ENCODE measurements at places on chromosomes 7 and 10.

GRCh38 chr10:31912289-31912688, 16.3 kb downstream of the ARHGAP12 start:
- DNase-seq: no peak

DNA sequence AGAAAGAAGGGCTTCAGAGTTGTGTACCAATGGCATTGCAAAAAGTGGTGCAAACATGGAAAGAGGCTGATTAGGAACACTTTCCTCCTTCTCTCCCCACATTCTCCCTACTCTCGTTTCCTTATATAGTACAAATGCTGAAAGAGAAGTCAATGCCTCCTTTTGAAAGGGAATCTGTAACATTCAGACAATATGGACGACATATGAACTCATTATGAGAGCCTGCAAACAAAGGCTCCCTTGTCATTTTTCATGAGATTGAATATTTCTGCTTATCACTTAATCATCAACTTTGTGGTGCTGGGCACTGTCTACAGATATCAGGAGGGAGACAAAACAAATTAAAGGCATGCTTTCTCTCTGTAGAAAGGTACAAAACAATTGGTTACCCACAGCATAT, 437.1 kb upstream of the PHF14 start:
- no peak for DNase-seq

DNA sequence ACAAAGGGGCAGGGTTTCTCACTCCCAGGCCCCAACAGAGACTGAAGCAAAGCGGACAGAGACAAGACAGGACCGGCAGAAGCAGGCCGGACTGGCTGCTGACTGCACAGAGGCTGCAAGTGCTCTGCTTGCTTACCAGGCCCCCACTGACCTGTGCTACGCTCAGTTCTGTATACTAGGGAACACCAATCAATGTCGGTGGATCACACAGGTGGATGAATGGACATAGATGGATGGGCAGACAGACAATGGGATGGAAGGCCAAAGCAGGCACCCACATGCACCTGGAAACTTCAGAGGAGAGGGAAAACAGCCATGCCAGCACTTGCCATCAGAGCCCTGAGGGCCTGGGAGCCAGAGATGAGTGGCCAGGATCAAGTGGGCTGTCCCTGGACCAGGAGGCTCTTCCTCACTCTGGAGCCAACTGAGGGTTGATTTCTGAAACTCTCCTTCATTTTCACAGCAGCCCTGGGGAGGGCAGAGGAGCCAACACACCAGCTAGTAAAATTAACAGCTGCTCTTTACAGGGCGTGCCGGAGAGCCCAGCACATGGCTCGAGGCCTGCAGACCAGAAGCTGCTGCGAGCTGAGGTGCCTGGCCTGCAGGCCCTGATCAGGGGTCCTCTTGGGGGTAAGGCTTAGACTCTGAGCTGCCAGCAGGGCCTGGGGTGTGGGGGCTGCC, 243.6 kb downstream of the KCNMA1 start:
- DNase-seq: no peak

GRCh38 chr10:61059636-61060035, 115.7 kb upstream of the RHOBTB1 start:
- DNase-seq: no peak

- DNase-seq: peak; percentile 37
Observed at GRCh38 chr7:156174428-156174827, 362.2 kb upstream of the SHH start.

DNA sequence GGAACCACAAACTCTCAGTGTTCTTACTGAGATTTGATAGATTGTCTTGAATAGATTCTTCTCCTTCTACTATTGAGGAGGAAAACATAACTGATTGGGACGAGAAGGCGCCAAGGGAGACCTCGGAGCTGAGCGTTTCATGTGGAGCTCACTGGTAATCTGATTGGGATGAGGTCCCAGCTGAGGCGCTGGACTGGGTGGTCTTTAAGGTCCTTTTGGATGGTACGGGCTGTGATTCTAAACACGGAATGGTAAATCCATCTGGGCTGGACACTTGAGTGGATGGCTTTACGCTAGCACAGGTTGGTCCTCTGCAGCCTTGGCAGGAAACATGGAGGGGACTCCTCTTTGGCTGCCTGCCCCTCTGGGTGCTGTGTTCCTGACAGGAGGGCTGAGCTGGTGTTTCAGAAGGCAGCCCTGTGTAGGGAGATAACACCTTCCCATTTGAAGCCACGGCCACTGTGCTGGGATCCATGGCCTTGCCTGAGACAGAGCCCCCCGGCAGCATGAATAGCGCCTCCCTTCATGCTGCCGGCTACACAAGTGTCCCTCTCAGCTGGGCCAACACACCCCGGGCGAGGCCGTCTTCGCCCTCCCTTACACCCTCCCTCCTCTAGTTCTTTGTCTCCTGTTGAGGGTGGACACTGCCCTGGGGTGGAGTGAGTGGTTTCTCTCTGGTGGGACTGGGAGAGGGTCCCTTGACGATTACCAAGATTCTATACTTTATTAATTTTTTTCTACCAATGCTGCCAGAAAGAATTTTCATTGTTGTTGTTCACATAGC, 203.2 kb upstream of the SHH start:
- no peak for DNase-seq

DNA sequence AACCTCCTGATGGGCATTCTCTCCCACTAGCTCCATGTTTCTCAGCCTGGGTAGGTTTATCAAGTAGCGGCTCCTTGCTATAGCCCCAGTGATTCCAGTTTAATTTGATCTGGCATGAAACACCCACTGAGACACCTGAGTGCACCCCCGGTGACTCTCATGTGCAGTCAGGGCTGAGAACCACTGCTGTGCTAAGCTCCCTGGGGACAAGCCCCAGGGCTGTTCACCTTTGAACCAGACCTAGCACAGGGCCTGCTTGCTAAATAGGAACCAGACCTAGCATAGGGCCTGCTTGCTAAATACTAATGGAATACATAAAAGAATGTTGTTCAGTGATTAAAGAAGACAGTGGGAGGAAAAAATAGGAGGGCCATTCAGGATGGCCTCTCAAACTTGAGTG, 167.6 kb downstream of the JAZF1 start:
- no peak for DNase-seq

DNA sequence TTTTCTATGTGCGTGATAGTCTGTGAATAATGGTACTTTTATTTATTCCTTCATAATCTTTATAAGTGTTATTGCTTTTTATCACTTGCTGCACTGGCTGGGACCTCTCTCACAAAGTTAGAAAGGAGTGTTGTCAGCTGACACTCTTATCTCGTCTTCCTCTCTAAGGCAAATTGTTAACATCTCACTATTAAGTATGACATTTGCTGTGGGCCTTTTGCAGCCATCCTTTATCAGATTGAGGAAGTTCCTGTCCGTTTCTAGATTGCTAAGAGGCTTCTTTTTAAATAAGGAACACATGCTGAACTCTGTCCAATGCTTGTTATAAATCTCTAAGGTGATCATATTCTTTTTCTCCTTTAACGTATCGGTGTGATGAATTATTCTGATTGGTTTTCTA, 27.4 kb upstream of the DIP2C start:
- DNase-seq: no peak

- DNase-seq: no peak
Observed at GRCh38 chr7:151396328-151396970, 13.4 kb downstream of the WDR86 start.

- no peak for DNase-seq
Observed at GRCh38 chr10:11411926-11412545, 199.4 kb downstream of the USP6NL start.

GRCh38 chr10:122149561-122150505, 121.3 kb upstream of the BTBD16 start:
- DNase-seq: no peak

DNA sequence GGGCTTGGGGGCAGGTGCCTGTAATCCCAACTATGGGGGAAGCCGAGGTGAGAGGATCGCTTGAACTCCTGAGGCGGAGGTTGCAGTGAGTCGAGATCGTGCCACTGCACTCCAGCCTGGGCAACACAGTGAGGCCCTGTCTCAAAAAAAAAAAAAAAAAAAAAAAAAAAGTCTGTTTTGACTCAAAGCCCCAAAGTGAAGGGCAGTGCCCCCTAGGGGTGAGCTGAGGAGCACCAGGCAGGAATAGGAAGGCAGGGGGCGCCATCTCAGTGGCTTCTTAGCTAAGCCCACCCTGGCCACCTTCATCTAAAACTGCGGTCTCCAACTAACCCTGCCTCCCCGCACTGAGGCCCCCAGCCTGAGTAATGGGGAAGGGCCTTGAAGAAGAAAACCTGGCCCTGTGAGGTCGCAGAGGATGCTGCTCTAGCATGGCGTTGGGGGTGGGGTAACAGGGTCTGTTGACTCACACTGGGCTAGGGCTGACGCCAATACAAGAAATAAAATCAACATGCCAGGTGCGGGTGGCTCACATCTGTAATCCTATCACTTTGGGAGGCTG, 9.8 kb downstream of the PODXL start:
- DNase-seq: peak; percentile 76

- DNase-seq: no peak
Observed at GRCh38 chr10:117547016-117547715, 4.6 kb downstream of the EMX2 start.

- no peak for DNase-seq
Observed at GRCh38 chr7:76371396-76371795, 12.6 kb upstream of the YWHAG start.

- DNase-seq: no peak
Observed at GRCh38 chr7:154759989-154760388, 242.9 kb downstream of the PAXIP1 start.

- DNase-seq: peak; percentile 84
Observed at GRCh38 chr10:119516381-119517234, 25.9 kb downstream of the RGS10 start.

DNA sequence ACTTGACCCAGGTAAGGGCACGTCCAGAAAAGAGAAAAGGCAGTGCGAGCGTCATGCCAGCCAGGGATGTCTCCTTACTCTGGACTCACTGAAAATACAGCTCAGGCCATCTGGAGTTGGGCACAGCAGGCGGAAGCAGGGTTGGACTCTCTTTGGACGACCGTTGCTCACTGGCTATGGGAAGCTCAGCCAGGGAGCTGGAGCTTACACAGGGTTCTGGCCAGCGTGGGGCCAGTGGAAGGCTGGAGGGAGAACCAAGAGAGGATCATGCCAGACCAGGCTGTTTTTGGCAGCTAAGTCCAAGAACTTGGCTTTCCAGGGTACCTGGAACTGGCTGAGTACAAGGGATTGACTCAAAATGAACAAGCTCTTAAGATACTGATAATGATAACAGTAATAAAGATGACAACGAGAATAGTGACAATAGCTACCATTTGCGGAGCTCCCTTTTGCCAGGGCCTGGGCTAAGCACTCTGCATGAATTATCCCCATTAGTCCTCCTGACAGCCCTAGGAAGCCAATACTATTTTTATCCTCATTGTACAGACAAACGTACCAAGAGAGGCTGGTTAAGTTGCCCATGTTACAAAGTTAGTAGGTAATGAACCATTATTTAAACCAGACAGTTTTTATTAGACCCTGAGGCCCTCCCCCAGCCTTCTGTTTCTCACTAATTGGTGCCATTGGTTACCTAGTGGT, 177.6 kb downstream of the PTPN20 start:
- DNase-seq: no peak

DNA sequence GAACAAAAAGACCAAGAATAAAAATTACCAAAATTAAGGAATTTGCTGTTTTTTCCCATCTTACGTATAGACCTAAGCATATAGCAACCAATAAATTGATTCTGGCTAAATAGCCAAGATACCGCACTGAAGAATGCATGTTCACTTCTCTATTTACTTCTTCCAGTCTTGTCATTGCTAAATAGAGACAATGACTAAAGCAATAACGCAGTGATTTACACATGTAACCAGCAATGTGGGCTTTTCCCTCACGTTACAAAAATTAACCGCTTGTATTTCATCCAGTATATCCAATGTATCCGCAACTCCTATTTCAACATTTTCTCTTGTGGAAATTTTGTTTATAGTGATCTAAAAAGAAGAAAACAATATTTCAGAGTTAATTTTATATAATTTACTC, 5.6 kb downstream of the TMEM168 start:
- DNase-seq: no peak

- DNase-seq: no peak
Observed at GRCh38 chr10:8174762-8175161, 120.3 kb downstream of the GATA3 start.

- DNase-seq: no peak
Observed at GRCh38 chr7:77538281-77539212, 1.5 kb downstream of the PTPN12 start.

GRCh38 chr10:102408728-102409603, 9.6 kb downstream of the PSD start:
- peak; percentile 90 for DNase-seq

DNA sequence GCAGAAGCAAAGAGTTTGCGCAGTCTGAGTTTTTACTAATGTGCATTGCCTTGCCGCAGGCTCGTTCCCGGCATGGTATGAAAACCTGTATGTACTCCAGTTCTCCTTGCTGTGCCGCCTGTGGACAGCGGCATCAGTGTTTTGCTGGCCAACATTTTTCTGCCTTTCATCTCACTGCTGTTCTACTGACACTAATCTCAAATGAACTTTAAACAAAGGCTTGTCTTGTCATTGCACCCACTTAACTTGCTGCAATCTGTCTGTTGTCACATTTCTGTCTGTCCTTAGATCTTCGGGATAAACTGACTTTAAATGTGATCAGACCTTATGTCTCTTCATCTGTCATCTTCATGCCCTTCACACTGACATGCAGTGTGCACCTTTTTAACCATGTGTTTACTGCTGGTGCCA, 71.7 kb upstream of the ZNRF2 start:
- no peak for DNase-seq

DNA sequence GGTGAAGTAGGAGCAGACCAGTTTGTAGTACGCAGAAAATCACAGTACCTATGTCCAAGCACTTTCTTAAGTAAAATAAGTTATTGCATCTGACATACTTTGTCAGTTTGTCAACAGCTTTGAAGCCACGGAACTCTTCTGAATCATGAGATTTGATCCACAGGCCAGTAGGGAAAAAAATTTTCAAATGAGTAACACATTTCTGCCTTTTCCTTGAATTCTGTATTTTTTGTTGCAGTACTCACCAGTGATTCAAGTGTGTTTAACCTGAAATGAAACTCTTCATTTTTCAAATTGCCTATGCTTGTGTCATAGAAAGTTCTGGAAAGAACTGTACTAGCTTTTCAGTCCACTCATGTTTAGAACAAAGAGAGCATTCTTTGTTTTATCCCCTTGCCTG, 337.7 kb downstream of the GATA3 start:
- no peak for DNase-seq

DNA sequence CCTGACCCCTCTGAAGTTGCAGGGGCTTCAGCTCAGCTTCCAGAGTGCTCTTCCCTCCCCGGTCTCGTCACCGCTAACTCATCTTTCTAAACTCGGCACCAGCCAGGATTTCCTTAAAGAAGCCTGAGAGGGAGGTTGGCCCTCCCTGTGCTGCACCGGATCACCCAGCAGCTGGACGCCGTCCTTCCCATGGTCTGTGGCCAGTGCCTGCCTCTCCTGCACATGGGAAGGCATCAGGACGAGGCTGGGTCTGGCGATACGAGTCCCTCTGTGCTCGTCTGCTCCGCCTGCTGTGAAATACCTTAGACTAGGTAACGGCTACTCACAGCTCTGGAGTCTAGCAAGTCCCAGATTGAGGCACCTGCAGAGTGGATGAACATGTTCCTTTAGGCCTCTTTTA, 179.1 kb downstream of the ZMYND11 start:
- no peak for DNase-seq

DNA sequence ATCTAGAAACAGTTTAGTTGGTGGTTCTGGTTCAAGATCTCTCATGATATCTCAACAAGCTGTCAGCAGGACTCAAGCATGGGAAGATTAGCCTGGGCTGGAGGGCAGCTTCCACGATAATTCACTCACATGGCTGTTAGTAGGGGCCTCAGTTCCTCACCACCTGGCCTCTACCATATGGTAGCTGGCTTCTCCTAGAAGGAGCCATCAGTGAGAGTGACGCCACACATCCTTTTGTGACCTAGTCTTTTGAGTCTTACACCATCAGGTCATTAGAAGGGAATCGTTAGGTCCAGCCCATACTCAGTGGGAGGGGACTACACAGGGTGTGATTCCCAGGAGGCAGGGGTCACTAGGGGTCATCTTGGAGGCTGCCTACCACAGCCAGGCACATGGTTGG, 239.3 kb upstream of the PLPP4 start:
- no peak for DNase-seq

Data from activated effector memory CD4-positive, alpha-beta T cell treated with anti-CD3 and anti-CD28 coated beads, Interleukin-2, amount 50 U/mL, for 16 hours (primary cell).